ENCODE measurements at places on chromosomes 7 and 10.

GRCh38 chr7:37920305-37920848 lies at the start of gene EPDR1:
EPDR1 (plus strand) TSS chr7:37920640; CDS start chr7:37920940, 300 bp downstream.
- DNase-seq, result peak; percentile 89

DNA sequence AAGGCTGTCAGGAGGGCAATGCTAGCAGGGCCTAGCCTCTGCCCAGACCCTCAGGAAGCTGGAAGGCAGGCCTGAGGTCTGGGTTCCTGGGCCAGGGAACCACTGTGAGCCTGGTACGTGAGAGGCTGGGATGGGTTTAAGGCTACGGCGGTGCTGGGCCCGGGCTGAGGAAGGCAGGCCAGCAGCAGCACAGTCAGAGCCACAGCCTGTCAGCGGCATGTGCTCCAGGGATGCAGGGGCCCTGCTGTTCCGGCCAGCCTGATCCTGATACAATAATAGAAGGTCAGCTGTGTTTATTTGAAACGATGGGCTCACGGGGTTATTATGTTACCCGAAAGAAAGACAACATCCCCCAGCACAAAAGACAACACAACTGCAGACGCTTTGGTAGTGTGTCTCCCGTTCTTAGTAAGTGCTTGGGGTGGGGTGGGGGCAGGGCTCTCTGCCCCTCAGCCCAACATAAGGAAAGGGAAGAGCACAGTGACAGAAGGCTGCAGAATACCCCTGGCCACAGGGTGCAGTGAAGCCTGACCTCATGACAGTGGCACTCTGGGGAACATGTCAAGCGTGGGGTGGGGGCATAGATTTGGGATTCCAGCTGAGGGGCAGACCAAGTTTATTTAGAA lies 95.0 kb downstream of the COL13A1 start:
- DNase-seq, result no peak

DNA sequence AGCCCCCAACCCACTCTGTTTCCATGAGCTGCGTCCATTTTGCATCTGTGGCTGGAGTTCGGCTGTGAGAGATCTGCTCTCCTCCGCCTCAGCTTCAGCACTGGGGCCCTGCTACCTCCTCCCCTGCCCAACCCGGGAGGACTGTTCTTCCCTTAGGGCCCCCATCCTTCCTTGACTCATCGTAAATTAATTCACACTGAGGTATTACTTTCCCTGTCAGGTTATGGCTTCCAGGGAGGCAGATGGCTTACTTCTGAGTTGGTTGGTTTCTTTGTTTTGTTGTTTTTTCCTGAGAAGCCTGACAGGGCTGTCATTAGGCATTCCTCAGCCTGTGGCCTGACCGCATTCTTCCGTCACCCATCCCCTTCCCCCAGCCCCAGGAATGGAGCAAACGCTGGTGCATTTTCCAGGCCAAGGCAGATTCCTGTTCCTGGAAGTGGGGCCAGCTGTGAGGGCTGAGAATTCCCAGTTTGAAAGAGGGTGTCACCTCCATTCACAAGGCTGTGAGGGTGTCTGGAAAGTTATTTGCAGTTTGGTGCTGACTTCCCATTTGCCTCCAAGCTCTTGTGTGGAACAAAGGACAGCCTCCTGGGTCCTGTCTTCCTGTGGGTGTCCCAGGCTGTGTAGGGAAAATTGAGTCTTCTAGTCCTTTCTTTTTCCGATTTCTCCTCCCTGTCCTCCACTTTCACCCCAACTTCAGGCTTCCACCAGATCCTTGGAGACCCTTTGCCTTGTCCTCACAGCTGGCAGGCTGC lies 11.7 kb downstream of the CPA5 start:
- DNase-seq, result peak; percentile 60

GRCh38 chr10:4316161-4316810 lies 509.7 kb upstream of the AKR1E2 start:
- DNase-seq, result no peak
